ENCODE measurements at places on chromosomes 1 and 21.

GRCh38 chr1:180930687-180931086 is 18.0 kb downstream of the KIAA1614 start:
- no peak for DNase-seq

GRCh38 chr1:67683766-67684525 is 1.1 kb upstream of the GADD45A start:
- DNase-seq = no peak

DNA sequence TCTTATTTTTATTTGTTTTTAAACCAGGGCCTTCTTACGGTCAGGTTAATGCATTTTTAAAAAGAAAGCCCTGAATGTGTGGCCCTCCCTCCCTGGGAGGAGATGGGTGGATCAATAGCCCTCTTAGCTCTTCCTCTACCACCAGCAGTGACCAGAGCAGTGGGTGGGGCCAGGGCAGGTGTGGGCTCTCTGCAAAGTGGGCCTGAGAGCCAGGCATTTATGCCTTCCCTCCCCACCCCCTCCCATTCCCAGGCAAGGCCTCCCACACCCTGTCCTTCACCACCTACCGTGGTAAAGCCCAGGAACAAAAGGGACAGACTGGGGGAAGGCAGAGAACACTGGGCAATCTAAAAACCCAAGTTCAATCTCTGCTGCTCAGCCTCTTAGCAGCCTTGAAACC is 63.9 kb downstream of the SSBP3 start:
- no peak for DNase-seq

DNA sequence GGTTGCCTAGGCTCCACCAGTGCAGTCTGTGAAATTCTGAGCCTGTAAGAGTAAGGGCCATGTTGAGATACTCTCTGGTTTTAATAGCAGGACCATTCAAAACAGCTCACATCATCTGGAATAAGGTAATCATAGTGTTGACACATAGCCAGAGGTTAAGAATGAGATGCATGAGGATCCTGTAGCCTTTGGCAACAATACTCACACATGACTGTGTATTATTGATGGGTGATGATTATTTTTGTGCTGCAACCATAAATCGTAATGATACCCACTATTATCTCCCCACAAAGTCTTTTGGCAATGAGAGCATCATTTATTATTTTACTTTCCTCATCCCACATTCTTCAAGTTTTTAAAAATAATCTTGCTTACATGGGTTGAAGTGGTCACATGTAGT is 35.5 kb downstream of the KCNK2 start:
- DNase-seq = no peak

DNA sequence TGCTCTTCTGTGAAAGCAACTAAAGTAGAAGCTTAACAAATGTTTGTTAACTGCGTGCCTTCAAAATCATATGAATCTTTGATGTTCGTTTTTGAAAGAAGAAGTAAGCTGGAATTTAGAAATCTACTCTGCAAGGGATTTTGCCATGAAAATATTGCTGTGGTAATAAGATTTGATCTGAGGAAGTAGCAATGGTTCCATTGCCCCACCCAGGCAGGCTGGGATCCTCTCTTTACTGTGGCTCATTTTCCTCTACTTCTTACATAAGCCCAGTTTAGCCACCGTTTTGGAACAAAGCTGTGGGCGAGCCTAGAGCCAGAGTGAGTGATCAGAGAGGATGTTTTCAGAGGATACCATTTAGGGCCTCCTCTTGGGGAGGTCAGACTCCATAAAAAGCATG is 20.3 kb upstream of the PTGFRN start:
- DNase-seq = no peak

DNA sequence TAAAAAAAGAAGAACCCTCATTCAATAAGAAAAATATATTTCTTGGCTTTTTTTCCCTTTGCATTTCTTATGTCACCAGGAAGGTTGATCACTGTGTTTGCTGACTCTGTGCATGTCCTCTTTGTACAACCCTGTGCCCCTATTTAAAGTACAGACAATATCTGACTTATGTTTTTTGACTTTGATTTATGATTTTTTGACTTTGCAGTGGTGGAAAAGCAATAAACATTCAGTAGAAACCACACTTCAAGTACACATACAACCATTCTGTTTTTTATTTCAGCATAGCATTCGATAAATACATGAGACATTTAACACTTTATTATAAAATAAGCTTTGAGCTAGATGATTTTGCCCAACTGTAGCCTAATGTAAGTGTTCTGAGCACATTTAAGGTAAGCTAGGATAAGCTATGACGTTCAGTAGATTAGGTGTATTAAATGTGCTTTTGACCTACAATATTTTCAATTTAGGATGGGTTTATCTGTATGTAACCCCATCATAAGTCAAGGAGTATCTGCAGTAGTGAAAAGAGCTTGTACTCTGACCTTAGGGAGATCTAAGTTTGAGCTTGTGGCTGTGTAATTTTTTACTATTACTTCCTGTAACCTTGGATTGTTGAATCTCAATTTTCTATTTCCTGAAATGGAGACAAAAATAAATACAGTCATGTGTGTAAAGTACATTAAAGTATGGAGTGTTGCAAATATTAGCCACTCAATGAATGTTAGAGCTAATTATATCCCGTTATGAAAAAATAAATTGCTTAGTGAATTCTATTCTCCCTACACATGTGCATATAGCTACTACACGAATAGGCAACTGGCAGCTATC is 1.2 kb downstream of the RNASEL start:
- no peak for DNase-seq

DNA sequence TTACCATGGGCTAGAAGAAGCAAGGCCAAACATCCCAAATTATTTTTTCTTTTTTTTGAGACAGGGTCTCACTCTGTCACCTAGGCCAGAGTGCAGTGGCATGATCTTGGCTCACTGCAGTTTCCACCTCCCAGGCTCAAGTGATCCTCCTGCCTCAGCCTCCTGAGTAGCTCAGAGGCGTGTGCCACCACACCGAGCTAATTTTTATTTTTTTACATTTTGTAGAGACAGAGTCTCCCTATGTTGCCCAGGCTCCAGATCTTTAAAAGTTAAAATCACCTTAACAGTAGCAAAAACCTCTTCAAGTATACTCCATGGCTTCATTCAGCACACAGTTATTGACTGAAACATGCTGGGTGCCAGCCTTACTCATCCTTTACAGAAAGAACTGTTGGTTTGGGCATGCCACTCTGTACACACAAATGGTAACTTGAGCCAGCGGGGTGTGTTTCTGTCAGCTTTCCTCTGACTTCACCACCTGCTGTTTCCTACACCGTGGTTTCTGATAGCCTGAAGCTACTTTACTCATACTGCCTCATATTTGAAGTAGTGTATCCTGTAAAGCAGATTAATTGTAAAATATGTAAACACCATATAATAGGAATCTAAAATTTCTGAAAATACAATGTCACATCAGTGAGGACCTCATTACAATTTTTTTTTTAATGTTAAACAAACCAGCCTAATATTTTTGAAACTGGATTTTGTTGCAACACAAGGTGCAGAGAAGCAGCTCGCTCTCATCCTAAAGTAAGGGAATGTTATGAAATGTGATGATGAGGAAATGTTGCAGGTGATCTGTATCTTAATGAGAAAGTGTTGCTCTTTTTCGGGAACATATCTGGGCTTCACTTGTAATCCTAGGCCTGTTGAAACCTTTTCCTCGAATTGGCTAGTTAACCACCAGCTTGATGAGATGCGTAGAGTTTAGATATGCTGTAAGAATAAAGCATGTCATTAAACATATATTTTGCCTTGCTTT is 113.9 kb downstream of the ATP5PO start:
- peak; percentile 62 for DNase-seq

- DNase-seq = no peak
These were observed 90.6 kb upstream of the NGF start for GRCh38 chr1:115428676-115429075.

- no peak for DNase-seq
These were observed 219.5 kb downstream of the HLX start for GRCh38 chr1:221098471-221099405.

- no peak for DNase-seq
These were observed 13.3 kb upstream of the CAPN8 start for GRCh38 chr1:223678841-223679240.

GRCh38 chr21:39612233-39613040 is at the start of gene B3GALT5:
B3GALT5 (plus strand) TSS chr21:39612940; CDS start chr21:39660560, 47,620 bp downstream.
- DNase-seq = no peak

- DNase-seq = no peak
These were observed 27.8 kb downstream of the RALGPS2 start for GRCh38 chr1:178752891-178753290.

GRCh38 chr1:116934586-116935207 is 25.0 kb downstream of the PTGFRN start:
- DNase-seq = no peak

GRCh38 chr1:44300852-44301251 is 54.2 kb downstream of the ERI3 start:
- no peak for DNase-seq

DNA sequence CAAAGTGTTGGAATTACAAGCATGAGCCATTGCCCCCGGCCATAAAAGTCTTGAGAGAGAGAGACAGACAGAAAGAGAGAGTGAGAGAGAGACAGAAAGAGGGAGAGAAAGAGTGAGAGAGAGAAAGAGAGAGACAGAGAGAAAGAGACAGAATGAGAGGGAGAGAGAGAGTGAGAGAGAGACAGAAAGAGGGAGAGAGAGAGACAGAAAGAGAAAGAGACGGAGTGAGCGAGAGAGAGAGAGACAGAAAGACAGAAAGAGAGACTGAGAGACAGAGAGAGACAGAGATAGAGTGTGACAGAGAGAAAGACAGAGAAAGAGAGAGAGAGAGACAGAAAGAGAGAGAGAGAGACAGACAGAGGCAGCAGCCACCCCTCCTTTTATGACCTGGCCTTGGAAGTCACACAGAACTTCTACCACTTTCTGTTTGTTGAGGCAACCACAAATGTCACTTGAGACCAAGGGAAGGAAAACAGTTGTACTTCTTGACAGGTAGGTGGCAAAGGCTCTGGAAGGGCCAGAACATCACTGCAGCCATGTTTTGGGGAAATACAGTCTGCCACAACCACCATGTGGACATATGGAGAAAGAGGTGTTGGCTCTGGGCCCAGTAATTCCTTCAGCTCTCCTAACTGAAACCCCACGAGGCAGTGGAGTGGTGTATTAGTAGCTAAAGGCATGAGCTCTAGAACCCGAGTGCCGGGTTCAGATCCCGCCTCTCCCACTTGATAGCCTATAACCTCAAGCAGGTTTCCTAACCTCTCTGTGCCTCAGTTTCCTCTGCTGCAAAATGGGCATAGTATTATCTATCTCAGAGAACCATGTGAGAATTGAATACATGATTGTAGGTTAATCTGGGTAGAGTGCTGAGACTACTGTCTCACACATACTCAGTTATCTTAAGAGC is 50.6 kb downstream of the TNFRSF8 start:
- no peak for DNase-seq

Measured in NCI-H1436 treated with DMSO at 0.1 percent for 48 hours (cell line).